ENCODE measurements at places on chromosomes 1 and 21.

GRCh38 chr1:205537386-205538018 lies 33.0 kb downstream of the CDK18 start:
- no peak for DNase-seq

DNA sequence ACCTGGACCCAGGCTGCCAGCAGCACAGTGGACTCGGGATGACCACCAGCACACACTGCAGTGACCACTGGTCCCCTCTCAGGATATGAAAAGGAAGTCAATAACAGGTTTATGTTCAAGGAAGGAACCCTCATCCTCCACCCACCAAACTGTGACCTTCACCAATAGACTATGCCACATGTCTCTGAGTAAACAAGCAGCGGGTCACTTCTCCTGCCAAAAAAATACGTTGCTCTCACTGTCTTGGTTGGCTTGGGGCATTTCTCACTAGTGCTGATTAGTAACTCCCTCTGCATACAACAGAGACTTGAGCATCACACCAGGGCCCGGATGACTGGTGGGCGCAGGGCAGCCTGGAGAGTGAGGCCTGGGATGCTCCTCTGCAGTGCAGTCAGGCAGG lies 25.9 kb downstream of the PARP1 start:
- DNase-seq, result no peak

- DNase-seq, result no peak
Measured at GRCh38 chr1:211326140-211326527, 499 bp upstream of the TRAF5 start.

GRCh38 chr1:15195420-15196052 lies 42.0 kb downstream of the TMEM51 start:
- no peak for DNase-seq

DNA sequence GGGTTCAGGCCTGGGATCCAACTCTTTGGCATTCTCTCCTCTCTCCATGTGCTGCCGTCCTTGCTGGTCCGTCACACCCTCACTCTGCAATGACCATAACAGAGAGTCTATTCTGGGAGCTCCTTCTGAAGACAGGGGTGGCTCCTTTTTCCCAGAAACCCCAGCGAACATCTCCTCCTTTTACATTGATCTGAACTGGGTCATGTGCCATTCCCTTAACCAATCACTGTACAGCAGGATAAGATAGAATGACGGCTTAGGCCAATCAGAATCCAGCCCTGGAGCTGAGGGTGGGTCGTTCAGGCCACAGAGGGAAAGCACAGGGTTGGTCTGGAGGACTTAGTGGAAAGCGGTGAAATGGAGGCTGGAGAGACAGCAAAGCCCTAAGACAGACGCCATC lies 740.1 kb downstream of the MATN1 start:
- no peak for DNase-seq

DNA sequence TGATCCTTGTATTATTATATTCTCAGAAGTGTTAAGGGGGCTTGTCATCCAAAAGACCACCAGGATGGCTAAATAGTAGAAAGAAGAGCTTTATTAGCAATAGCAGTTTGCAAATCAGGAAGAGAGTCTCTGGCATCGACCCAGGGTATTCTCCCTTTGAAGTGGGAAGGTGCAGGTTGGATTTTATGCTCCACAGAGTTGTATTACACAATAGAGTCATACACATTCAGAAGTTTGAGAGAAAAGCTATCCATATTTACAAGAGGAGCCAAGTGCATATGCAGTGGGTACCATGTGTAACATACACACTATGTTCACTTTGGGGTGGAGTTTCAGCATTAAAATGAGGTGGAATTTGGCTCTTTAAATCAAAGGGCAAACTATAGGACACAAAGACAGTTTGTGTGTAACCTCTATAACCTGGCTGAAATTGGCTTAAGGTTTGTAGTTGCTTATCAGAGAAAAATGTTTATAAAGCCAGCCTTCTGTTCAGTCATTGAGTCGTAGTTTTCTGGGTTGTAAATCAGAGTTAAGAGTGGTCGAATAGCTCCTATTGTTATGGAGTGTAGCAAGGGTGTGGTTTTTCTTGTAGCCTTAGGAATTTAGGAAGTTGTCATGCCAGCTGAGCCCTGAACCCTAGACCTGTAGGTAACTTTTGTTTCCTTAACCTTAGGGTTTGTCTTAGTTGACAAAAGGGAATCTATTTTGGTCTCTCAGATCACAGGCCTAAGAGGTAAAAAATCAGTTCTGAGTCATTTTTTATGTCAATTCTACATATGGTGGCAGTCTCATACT lies 125.3 kb downstream of the DNM3 start:
- DNase-seq, result no peak

DNA sequence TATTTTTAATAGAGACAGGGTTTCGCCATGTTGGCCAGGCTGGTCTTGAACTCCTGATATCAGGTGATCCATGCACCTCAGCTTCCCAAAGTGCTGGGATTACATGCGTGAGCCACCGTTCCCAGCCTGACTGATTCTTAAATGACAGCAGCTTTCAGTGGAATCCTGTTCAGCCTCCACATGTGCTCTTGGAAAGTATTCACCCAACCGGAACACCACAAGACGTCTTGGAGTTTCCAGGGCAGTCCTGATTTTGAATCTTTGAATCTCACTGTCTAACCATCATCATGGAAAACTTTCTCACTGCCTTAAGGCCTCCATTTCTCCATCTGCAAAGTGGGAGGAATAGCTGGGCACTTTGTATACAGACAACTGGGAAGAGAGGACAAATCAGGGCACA lies 58.1 kb upstream of the ITPKB start:
- no peak for DNase-seq

DNA sequence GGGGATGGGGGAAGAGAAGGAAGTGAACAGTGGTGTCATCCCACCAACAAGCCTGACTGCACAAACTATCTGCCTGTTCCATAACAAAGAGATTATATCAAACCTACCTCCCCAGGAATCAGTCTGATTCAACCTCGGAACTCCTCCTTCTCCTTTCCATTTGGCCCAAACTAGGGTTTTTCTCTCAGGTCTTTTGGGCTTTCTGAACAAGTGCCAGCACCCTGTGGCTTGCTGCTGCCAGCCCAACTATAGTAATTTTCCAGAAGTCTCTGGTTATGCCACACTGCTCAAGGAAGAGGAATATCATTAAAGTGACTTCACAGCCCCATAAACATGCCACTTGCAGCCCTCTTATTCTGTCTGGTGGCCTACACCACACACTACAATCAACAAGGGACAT lies 70.5 kb downstream of the RGS7 start:
- DNase-seq, result no peak

- no peak for DNase-seq
Measured at GRCh38 chr1:222046684-222047263, 304.9 kb upstream of the DUSP10 start.

- no peak for DNase-seq
Measured at GRCh38 chr1:96992871-96993270, 271.3 kb downstream of the PTBP2 start.

All from stimulated activated CD4-positive, alpha-beta T cell treated with anti-CD3 and anti-CD28 coated beads, TNF-alpha, amount 100 ng/mL, for 1 hour (primary cell).